MCF 10A (cell line): ENCODE measurements at places on chromosomes 2 and 18. TPM values are rescaled to one million over a fixed set of nuclear protein-coding genes. Genes with fewer than 3 reads are reported as not detected.
A peak's percentile ranks its signal among the peaks of the same experiment; 100 is the strongest.

- no peak for DNase-seq
These were observed 10.1 kb upstream of the SANBR start for GRCh38 chr2:61055557-61055956.

DNA sequence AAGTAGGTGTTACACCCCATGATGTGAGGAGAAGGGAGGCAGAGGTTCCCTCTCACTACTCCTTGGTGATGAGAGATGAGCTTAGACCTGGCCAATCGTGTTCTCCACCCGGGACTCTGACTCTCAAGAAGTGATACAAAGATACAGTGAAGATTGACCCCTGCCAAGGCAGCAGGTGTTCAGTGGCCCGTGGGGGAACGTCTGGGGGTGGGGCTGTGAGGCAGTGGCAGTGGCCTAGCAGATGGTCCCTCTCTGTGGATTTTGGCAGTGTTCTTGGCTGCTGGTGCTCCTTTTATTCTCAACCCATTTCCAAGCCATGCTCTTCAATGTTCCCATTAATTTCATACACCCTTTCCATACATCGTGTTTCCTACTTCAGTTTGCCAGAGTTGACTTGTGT, 120.4 kb upstream of the NEDD4L start:
- no peak for DNase-seq

DNA sequence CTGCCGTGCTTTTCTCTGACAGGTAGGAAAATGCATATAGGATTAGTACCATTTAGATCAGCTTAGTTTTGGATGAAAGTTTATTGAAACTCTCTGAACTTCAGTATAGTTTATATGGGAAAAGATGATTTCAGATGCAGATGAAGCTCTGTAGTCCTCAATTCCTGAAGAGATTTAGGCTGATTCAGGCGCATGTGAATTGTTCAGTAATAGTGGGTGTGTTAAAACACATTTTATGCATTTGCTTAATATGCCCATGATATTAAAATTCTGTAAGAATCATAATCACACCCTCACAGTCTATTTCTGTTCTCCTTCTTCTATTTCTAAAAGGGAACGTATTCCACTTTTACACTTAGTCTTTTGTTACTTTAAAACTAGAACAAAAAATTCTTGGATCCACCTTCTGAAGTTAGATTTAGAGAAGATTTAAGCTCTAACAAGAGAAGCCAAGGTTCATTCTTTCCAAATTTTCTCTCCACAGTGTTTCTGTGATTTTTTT, 44.5 kb upstream of the FAM237A start:
- no peak for DNase-seq

- peak; percentile 70 for DNase-seq
These were observed 35.4 kb upstream of the REEP1 start for GRCh38 chr2:86372641-86373502.

GRCh38 chr18:35571138-35571537, 10.4 kb upstream of the GALNT1 start:
- no peak for DNase-seq

DNA sequence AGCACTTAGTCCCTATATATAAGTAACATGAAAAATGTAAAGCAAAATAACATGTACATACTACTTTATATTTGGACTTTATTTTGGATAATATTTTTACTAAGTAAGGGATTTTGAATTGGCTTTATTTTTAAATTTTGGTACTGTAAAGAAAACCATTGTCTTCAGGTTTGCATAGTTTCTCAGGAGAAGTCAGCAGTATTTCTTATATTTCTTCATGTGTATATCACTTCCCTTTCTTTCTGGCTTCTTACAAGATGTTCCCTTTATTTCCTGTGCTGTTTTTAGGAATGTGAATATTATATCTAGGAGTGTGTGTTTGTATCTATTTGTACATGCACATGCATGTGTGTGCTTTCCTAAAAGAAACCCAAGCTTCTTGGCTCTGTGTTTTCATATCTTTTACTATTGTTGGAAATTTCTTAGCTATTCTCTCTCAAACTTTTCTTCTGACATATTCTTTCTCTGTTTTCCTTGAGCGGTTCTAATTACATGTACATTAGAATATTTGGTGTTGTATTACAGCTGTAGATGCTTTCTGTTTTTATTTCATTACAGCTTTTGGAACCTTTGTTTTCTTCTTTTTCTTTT, 1549.7 kb upstream of the ACVR2A start:
- DNase-seq, result peak; percentile 22

DNA sequence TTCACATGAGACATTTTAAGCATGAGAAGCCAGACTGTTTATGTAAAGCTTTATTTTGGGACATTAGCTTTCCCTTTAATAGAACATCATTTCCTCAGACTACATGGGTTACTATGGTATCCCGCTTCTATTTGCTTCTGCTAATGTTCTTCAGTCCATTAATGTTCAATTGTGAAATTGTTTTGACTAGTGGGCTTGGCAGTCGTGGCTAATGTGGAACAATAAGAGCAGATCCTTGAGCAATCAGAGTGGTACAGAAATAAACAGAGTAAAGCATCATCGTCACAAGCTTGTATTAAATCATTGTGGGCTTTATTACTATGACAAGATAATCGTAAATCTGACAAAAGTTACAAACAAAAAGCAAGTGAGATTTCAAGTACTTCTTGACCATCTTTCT, 60.2 kb downstream of the PDE1A start:
- peak; percentile 86 for DNase-seq

The SKA1 gene
- total RNA-seq, result 7.8 and 18.7 TPM in 2 replicates

The DLX2 gene
- 1.1 and 1.9 TPM in 2 replicates for total RNA-seq
